ENCODE measurements at places on chromosomes 3 and 15.

- peak; percentile 50 for DNase-seq
Measured at GRCh38 chr15:64045774-64046420, 388 bp downstream of the DAPK2 start.

GRCh38 chr3:195394024-195394423 lies 48.8 kb downstream of the ACAP2 start:
- DNase-seq, result no peak

- DNase-seq, result no peak
Measured at GRCh38 chr3:171018156-171018935, 8.2 kb downstream of the SLC2A2 start.

DNA sequence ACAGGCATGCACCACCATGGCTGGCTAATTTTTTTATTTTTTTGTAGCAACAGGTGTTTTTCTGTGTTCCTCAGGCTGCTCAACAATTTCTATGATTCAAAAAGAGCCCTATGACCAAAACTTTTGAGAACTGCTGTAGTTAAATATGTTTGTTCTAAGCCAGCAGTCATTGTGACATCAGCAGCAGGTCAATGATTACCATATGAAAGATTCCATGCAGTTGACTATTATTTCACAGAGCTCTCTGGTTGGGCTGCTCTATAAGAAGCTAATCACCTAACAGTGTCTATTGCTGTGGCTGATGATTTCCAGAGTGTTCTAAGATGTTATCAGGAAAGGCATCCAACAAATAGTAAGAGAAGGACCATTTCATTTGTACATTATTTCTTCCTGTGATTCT lies at the start of gene CCDC54:
TSS of gene CCDC54 (plus strand) at position 289 of the 400 bp plus-strand sequence. CDS start 149 bp downstream, outside the sequence.
- no peak for DNase-seq

DNA sequence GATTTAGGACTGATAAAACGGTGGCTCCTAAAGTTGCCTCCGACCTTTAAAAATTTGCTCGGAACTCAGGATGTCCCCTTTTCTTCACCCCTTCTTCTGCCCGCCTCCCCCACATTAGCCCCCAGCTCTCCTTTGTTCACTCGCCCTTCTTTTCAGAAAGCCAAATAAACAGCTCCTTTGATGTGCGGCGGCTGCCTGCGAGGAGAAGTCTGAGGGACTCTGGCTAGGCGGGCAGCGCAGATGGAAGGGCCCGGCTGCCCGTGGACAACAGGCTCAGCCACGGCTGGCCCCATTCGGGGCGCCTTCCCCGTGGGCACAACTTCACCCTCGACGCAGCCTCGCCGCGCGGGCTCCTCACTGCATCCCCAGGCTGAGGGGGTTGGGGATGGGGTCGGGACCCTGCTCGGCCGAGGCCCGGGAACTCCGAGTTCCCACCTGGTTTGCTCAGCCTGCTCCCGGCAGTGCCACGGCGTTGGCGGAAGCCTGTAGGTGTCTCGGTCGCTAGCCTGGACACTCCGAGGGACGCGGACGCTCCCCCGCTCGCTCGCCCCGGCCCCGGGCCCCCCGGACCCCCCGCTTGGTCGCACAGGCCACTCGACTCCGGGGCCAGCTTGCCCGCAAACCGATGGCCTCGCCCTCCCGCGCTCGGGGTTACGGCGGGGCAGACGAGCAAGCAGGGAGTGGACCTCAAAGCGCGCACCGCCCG lies 897 bp upstream of the TLE3 start:
- peak; percentile 16 for DNase-seq

GRCh38 chr15:87609894-87610293 lies 646.6 kb downstream of the NTRK3 start:
- DNase-seq, result no peak

- DNase-seq, result no peak
Measured at GRCh38 chr15:77032647-77033416, 37.9 kb downstream of the PSTPIP1 start.

DNA sequence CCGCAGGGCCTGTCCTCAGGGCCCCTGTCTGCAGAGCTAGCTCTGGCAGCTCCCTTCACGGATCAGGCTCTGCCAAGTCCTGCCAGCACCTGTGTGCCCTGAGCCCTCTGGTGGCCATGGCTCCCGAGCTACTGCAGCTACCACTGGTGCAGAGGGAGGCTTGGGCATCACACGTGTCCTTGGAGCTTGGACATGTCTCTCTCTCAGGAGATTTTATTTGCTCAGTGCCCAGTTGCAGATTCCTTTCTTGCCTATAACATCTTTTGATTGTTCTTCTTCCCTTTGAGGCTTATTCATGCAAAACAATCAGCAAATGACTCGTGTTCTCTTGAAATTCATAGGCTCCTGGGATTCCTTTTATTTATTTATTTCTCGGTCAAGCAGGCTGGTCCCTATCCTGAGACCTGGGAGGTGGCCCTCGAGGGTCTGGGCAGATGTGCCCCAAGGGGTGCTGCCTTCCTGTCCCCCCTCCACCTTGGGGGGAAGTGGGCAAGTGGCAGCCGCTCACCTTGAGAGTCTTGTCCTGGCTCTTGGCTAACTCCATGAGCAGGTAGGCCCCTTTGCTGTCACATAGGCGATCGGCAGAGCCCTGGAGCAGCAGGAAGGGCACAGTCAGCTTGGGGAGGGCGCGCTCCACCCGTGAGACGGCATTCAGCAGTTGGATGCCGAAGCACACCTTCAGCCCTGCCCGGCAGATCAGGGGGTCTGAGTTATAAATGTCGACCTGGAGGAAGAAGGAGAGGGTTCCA lies 21.9 kb downstream of the ABTB1 start:
- DNase-seq, result no peak

DNA sequence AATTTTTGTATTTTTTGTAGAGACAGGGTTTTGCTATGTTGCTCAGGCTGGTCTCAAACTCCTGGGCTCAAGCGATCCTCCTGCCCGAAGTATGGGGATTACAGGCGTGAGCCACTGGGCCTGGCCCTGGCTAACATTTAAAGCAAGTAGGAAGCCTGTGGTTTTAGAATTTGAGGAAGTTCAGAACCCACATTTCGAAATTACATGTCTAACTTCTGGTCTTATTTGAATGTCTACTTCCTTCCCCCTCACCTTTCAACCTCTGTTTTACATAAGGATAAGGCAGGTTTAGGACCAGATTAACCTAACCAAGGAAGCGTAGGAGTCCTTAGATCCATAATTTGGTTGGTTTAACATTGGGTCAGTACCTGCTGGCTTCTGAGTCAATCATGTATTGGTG lies 120.5 kb upstream of the PROK2 start:
- DNase-seq, result no peak

- no peak for DNase-seq
Measured at GRCh38 chr3:28101705-28102104, 139.7 kb upstream of the CMC1 start.
